ENCODE measurements at places on chromosomes 3 and 15. TPM values are rescaled to one million over a fixed set of nuclear protein-coding genes. Genes with fewer than 3 reads are reported as not detected.

GRCh38 chr3:139439278-139439677 is 37.0 kb downstream of the RBP2 start:
- no peak overlapping the region for H3K27ac ChIP-seq
- H3K4me3 ChIP-seq = no peak overlapping the region
- no peaks in the 10 kb centered on the region for H3K4me1 ChIP-seq
- no peaks in the 10 kb centered on the region for H3K27me3 ChIP-seq

- no peak overlapping the region for H3K4me3 ChIP-seq
- no peaks in the 10 kb centered on the region for H3K36me3 ChIP-seq
- DNase-seq = no peak
- no peaks in the 10 kb centered on the region for H3K4me1 ChIP-seq
- H3K27me3 ChIP-seq = peaks cover 24% of the 10 kb centered on the region
Observed at GRCh38 chr3:46321461-46322104, 32.3 kb upstream of the CCR2 start.

GRCh38 chr3:148631124-148631903 is 66.4 kb upstream of the AGTR1 start:
- DNase-seq = no peak
- H3K36me3 ChIP-seq = no peaks in the 10 kb centered on the region
- no peak overlapping the region for H3K27ac ChIP-seq
- no peak overlapping the region for H3K4me3 ChIP-seq
- no peaks in the 10 kb centered on the region for H3K4me1 ChIP-seq

- peaks cover 3% of the 10 kb centered on the region for H3K27me3 ChIP-seq
- no peaks in the 10 kb centered on the region for H3K4me1 ChIP-seq
- no peak for DNase-seq
- no peak overlapping the region for H3K27ac ChIP-seq
Observed at GRCh38 chr3:62110443-62111225, 262.7 kb downstream of the FEZF2 start.

DNA sequence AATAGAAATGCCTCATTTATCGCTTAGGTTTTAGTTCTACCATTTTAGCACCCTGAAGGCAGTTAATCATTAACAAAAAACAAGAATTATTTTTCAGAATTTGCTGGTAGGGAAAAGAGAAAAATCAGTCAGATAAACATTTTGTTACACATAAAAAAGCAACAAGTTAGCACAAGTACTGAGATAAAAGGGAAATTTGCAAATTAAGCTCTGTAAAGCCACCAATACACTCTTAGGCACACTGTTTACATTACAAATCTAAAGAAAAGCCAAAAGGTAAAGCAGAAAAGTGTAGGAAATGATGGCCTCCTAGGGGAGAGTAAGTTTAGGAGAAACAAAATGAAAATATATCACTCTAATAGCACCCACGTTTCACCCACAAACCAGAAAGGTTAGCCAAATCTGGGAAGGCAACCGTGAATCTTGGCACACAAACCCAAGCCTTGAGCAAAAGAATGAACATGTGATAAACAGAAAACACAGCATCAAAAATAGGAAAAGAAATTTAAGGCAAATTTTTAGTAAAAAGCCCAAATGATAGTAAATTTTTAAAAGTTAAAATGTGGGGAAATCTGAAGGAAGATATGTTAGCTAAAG is 1.6 kb upstream of the SATB1 start:
- H3K4me3 ChIP-seq = peak overlapping the region; percentile 85
- H3K27ac ChIP-seq = peak overlapping the region; percentile 97
- no peaks in the 10 kb centered on the region for H3K27me3 ChIP-seq
- peak; percentile 33 for DNase-seq
- H3K36me3 ChIP-seq = peaks cover 87% of the 10 kb centered on the region

DNA sequence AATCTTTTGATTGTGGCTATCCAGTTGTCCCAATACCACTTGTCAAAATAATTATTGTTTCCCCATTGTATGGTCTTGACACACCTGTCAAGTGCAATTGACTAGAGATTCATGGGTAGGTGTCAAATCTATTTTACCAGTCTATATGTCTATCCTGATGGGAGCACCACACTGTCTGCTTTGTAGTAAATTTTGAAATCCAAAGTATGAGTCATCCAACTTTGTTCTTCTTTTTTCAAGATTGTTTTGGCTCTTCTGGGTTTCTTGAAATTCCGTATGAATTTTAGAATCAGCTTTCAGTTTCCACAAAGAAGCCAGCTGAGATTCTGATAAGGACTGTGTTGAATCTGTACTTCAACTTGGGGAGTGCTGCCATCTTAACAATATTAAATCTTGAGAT is 71.9 kb downstream of the CSNK1G1 start:
- no peaks in the 10 kb centered on the region for H3K27me3 ChIP-seq
- H3K4me1 ChIP-seq = peaks cover 8% of the 10 kb centered on the region
- no peak for DNase-seq
- H3K36me3 ChIP-seq = peaks cover 9% of the 10 kb centered on the region

DNA sequence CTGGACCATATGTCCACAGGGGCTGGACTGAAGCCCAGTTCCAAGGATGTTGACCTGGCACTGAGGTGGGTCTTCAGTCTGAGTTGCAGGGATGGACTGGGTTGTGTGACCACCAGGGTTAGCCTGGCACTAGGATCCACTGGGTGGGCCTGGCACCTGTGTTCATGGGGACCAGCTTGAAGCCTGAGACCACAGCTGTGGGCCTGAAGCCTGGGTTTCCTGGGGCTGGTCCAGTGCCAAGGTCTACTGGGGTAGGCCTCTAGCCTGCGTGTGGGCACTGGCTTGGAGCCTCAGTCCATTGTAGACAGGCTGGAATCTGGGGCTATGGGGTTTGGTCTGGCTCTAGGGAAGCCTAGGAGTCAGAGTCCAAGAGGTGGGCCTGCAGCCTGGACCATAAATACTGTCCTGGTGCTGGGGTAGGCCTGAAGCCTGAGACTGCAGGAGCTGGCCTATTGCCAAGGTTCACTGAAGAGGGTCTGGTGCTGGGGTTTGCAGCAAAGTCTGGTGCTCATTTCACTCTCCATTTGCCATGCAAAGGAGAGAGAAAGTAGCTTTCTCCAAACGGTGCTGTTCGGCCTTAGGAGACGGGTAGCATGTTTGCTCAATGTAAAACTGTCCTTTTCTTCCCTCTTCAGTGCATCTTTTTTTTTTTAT is 51.2 kb upstream of the TBC1D5 start:
- DNase-seq = no peak
- no peak overlapping the region for H3K4me3 ChIP-seq
- H3K27me3 ChIP-seq = peaks cover 4% of the 10 kb centered on the region
- no peak overlapping the region for H3K27ac ChIP-seq
- H3K36me3 ChIP-seq = peaks cover 4% of the 10 kb centered on the region

GRCh38 chr3:117303443-117303842 is 593.9 kb downstream of the TUSC7 start:
- H3K4me3 ChIP-seq = no peak overlapping the region

GRCh38 chr3:177300842-177301241 is 103.6 kb upstream of the TBL1XR1 start:
- H3K27ac ChIP-seq = no peak overlapping the region
- H3K4me1 ChIP-seq = no peaks in the 10 kb centered on the region
- no peaks in the 10 kb centered on the region for H3K36me3 ChIP-seq
- no peaks in the 10 kb centered on the region for H3K27me3 ChIP-seq
- no peak for DNase-seq

DNA sequence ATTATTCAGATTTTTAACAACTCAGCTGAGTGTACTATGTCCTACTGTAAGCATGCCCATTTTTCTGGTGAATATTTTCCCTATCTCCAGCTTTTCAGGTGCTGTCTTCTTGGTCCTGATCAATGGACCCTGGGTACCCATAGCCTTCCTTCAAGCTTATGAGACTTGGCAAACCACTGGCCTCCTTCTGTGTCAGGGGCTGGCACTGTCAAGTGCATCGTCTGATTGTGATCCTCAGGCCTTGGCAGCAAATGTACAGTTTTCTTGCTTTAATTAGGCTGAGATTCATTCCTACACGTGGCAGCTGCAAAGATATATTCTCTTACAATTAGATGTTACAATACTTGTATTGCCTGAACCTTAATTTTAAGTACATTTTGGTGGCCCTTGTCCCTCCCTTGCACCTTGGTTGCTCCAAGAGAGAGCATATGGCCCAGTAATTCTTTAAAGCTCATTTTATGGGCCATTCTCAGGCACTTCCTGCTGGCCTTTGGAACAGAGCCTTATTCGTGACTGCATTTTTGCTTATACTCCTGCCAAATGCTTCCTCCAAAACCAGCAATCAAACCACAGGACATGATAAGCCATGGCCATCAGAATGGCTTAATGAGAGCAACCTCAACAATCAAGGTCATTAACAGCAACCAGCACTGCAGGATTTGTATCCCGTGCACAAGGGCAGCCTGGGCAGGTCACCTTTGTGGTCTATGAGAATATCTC is 179.9 kb downstream of the CNTN6 start:
- H3K36me3 ChIP-seq = no peaks in the 10 kb centered on the region
- no peaks in the 10 kb centered on the region for H3K27me3 ChIP-seq
- no peak overlapping the region for H3K27ac ChIP-seq
- H3K4me3 ChIP-seq = no peak overlapping the region
- DNase-seq = no peak
- no peaks in the 10 kb centered on the region for H3K4me1 ChIP-seq

DNA sequence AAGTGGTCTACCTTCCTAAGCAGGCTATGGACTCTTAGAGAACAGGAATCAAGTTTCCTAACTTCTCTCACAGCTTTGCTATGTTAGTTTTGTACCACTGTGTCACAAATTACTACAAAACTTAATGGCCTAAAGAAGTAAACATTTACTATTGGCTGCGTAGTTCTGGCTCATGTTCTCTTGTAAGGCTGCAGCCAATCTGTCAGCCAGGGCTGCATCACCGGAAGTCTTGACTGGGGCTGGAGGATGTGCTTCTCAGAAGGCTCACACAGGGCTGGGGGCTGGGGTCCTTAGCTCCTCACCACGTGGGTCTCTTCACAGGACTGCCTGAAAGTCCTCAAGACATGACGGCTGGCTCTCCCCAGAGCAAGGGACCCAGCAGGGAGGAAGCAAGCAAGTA is 15.5 kb downstream of the STIMATE start:
- no peak for DNase-seq
- H3K4me1 ChIP-seq = peaks cover 17% of the 10 kb centered on the region
- no peak overlapping the region for H3K27ac ChIP-seq
- H3K36me3 ChIP-seq = peaks cover 4% of the 10 kb centered on the region
- H3K4me3 ChIP-seq = no peak overlapping the region

DNA sequence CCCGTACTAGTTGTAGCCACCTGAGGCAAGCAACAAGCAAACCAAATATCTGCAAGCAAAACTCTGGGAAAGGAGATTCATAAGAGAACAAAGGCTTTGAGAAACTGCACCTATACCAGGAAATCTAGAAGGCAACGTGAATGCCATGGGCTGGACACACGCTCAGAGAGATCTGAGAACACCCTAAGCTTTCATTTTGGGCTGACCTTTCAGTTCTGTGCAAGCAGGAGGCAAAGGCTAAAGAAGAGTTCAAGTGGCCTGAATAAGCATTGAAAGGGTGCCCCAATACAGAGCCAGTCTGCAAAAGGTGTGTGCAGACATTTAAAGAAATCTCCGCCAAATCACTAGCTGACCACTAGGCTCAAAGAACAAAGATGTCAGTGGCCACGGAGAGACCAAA is 461.6 kb downstream of the PYDC2 start:
- peaks cover 2% of the 10 kb centered on the region for H3K27me3 ChIP-seq
- H3K4me3 ChIP-seq = no peak overlapping the region
- no peak overlapping the region for H3K27ac ChIP-seq
- no peak for DNase-seq
- H3K36me3 ChIP-seq = no peaks in the 10 kb centered on the region

DNA sequence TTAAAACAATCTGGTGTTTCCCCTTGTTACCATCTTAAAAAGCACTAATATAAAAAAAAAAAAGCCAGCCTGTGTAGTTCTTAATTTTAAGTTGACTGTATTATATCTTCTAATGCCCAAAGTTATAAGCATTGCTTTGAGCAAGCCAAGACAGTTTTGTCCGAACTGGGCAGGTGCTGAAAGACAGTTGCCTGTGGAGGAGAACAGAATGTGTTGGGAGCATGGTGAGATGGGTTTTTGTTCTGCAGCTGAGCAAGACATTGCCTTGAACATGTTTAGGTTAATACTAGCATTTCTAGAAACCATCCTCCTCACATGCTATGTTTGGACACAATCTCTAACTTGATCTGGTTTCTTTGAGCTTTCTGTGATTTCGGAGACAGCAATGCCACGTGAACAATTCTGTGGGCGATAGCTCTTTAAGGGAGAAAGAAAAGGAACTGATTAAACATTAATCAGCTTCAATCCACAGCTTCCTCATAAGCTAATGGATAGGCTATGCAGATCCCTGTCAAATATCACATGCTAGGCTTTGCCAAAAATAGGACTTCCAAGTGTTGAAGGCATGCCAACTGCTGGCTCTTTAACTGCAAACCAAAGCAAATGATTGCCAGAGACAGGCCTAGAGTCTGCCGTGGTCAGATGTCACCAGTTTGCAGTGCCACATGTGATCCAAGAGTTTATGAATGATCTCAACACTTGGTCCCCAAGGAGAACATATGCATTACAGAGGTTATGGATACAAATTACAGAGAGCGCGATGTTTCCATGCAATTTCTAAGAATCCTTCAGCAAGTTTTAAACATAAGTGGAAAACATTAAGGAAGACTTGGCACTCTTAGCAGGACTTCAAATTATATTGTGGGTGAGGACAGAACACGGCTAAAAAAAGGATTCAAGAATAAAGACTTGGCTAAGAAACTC is 428.1 kb downstream of the ROBO2 start:
- no peak for DNase-seq
- H3K27me3 ChIP-seq = no peaks in the 10 kb centered on the region
- H3K4me3 ChIP-seq = no peak overlapping the region
- no peak overlapping the region for H3K27ac ChIP-seq
- no peaks in the 10 kb centered on the region for H3K36me3 ChIP-seq

DNA sequence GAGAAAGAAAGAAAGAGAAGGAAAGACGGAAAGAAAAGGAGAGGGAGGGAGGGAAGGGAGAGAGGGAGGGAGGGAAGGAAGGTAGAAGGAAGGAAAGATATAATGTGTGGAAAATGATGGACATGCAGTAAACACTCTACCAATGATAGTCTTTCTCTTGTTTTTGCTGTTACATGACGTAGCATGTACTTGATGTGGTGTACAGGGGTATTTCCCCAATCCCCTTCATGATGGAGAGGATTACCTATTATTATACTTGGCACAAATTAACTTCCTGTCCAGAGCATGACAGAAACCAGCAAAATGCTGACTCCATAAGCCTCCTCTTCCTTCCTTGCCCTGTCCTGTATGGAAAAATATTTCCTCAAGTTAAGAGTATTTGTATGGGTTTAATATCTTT is 124.4 kb downstream of the B3GALNT1 start:
- H3K27me3 ChIP-seq = no peaks in the 10 kb centered on the region
- no peak for DNase-seq
- H3K4me1 ChIP-seq = peaks cover 9% of the 10 kb centered on the region
- no peaks in the 10 kb centered on the region for H3K36me3 ChIP-seq
- H3K27ac ChIP-seq = no peak overlapping the region

GRCh38 chr3:120452816-120453215 is 2.0 kb upstream of the FSTL1 start:
- DNase-seq = no peak
- peaks cover 37% of the 10 kb centered on the region for H3K27me3 ChIP-seq
- H3K27ac ChIP-seq = no peak overlapping the region
- no peaks in the 10 kb centered on the region for H3K36me3 ChIP-seq
- H3K4me3 ChIP-seq = no peak overlapping the region
- H3K4me1 ChIP-seq = peaks cover 5% of the 10 kb centered on the region

KBTBD12 gene
- not detected for total RNA-seq

TRPM1 gene
- not detected for total RNA-seq

ARGFX gene
- total RNA-seq = not detected

CRABP1 gene
- total RNA-seq = 0.96 TPM

FBXO40 gene
- total RNA-seq = not detected

KNG1 gene
- total RNA-seq = not detected

ZIC1 gene
- not detected for total RNA-seq

TRAT1 gene
- 17.2 TPM for total RNA-seq

LRTM1 gene
- total RNA-seq = not detected

TMEM207 gene
- total RNA-seq = not detected

SLC15A2 gene
- 0.59 TPM for total RNA-seq

ILDR1 gene
- total RNA-seq = 0.11 TPM

SPSB4 gene
- not detected for total RNA-seq

BCL2A1 gene
- total RNA-seq = 103 TPM

All from activated CD4-positive, alpha-beta T cell treated with anti-CD3 and anti-CD28 coated beads for 36 hours (primary cell).